ENCODE measurements at places on chromosomes 6 and 20.
A peak's percentile ranks its signal among the peaks of the same experiment; 100 is the strongest.

DNA sequence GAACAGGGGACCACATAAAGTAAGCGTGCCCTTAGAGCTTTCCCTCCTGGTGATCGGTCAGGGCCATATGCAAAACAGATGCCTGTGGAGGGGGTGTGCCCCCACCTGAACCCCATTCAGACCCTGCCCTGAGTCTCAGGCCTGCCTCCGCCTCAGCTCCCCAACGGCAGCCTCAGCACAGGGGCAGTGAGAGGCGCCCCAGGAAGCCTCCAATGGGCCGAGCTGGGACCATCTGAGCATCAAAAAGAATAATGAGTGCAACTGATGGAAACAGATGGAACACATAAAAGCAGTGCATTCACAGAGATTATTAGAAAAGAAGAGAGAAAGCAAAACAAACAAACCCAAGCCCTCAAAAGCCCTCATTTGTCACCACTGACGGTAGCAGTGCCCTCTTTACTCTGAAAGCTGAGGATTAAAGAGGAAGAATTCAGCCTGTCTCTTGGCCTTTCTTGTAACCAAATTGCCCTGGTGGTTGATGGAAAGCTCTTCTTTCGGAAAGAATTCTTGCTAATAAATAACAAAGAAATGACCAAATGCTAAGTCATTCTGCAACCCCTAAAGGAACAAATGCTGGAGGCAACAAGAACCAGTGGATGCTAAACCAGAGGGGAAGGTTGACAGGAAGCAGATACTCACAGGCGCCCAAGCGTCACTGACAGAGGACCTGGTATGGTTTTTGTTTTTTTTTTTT is 6.8 kb downstream of the ADISSP start:
- no peak for DNase-seq

DNA sequence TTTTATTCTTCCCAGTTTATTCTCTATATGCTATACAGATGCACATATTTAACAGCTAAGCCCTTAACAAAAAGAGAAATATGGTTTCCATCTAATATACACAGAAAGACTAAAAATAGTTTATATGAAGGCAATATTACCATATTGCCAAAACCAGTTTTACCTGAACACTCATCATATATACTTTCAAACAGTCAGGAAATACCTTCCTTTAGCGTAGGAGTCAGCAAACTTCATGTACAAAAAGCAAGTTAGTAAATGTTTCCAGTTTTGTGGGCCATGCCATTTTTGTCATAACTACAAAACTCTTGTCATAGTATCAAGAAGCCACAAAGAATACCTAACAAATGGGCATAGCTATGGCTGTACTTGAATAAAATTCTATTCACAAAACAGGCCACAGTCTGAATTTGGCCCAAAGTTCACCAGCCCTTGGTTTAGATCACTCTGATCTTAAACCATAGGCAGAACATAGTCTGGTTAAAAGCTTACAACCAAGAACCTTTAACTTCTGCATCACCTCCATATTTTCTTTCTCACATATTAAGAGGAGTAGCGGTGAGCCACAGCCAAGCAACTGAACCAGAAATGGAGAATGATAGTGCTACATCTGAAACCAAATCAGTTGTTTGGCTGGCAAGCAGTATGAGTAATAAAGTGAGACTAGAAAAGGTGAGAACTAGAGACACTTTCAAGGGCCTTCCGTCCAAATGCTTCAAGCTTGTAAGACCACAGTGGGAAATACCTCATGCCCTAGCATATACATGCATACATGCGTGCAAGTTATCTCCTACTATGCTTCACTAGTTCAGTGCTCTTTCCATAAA is 116.6 kb downstream of the PTPRK start:
- no peak for DNase-seq

DNA sequence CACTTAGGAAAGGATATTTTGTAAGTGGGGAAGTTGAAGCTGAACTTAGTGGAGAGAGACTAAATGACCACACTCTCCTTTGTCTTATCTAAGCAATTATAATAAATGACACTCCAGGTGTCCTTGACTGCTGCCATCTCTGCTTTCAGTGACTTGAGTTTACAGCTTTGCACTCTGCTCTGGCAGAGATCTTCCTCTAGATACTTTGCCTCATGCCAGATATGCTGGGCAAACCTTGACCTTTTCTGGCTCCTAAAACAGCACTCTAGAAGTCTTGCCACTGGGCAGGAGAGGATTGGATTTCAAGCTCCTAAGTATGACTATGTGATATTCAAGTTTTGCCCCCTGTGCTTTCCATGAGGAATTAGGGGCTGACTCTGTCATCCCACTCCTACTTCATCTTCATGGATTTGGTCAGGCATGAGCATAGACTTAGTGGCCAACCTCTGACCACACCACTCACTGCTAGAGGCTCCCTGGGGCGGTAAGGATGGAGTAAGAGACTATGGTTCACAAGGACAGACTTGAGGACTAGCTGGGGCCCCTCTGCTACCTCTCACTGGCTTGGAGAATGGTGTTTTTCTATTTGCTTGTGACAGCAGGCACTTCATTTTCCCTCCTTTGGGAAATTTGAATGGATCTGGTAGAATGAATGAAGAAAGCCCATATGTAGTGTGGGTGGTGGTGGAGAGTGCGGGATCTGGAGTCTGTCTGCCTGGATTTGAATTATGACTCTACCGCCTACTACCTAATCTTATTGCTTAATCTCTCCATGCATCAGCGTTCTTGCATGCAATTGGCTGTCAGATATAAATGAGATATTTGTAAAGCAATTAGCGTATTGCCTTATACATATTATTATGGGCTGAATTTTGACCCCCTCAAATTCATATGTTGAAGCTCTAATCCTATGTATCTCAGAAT is 191.4 kb downstream of the REV3L start:
- DNase-seq, result no peak

GRCh38 chr20:17972121-17972520 is 3.3 kb downstream of the MGME1 start:
- no peak for DNase-seq

- DNase-seq, result no peak
Observed at GRCh38 chr6:159627939-159628338, 65.1 kb downstream of the SOD2 start.

DNA sequence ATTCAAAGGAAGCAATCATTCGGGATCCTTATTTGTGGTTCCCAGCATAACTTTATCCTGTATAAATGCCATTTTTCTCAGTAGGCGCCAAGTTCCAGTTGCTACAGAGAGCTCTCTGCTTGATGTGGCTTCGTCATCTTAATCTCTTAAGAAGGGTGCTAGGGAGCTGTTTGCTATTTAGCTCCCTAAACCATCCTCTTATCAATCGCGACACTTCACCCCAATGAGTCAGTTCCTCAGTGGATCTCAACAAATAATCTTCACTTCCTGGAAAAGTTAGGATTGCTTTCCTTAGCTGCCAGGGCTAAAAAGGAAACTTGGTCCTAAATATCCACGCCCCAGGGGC is 1.3 kb upstream of the NKAIN2 start:
- no peak for DNase-seq

DNA sequence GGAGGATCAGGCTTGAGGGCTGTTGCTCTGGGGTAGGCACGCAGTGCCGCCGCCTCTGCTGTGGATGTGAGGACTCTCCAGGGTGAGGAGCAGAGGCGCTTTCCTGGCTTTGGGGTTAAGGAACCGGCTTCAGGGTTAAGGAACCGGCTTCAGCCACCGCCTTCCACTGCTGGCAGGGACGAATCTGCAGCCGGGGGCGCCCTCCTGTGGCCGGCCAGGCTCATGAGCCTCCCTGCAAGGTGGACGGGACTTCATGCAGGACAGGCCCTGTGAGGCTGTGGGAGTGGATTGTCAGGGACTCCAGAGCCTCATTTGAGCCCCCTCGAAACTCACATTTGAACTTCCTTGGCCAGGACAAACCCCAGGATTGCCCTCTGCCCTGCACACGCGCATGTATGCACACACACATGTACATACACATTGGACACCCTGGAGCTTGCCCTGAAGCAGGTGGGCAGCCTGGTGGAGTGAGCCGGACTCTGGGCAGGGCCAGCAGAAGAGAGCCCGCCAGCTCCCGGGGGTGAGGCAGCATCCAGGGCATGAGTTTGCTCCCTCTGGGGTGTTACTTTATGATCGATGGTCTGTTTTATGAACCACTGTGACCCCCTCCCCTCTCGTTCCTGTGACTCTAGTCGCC is 146.9 kb downstream of the PHACTR3 start:
- DNase-seq, result peak; percentile 88

DNA sequence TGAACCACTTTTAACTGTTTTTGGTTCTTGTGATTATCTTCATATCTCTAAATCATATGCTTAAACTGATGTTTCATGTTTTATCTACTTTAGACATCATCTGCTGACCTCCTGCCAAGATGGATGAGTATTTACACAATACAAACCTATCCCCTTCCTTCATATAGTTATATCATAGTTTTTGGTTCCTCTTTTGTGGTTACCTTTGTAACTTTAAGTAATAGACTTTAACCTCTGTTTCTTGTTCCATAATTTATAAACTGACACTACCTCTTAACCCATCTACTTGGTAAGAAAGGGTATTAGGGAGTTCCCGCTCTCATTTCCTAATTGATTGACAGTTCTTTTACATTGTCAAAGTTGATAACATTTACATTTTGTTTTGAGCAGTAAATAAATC is 11.9 kb downstream of the PCMT1 start:
- no peak for DNase-seq

DNA sequence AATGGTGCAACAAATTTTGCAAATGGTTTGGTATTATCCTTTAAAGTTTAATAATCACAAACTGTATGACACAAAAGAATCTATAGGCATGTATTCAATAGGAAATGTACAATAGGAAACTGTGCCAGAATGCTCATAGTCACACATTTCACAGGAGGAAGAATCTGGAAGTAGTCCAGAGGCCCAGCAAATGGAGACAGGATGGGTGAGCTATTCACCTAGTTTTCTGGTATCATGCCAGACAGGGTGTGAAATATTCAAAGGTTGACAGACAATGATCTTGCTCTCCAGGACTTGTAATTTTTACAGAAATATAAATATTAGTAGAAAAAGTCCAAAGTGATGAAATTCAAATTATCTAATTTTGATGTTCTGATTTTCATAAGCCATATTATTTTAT is 520.1 kb upstream of the IMPG1 start:
- DNase-seq, result no peak

DNA sequence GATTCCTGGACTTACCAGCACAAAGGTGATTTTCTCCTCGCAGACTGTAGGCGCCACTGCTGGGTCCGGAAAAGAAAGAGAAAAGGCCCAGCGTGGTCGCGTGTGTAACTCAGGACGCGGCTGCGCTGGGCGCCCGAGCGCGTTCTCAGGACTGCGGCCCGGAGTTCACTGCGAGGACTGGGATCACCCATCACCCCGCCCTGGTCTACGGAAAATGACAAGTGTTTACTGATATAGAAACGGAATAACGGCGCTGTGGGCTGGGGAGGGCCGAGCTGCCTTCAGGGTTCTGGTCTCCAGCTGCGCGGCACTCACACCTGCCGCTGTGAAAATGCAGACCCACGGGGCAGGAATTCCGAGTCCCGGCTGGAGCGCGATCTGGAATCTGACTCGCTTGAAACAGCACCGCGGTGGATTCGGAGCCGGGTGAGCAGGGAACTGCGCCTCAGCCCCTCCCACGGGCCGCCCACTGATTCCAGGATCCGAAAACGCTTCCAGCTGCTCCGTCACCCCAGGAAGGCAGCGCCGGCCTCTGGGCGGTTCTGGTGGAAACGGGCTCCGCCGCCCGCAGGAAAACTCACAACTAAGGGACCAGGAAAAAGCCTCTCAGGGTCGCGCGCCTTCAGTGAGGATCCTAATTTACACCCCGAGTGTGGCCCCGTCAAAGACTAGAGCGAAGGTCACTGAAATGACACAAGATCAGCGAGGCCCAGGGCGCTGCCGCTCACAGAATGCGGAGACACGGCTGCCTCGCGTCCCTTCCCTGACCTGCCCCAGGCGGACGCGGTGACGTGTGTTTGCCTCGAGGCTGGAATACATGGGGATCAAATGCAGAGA is 34.5 kb downstream of the HLA-A start:
- DNase-seq, result peak; percentile 94

GRCh38 chr20:5145365-5146098 is 18.7 kb downstream of the CDS2 start:
- no peak for DNase-seq

- peak; percentile 21 for DNase-seq
Observed at GRCh38 chr20:63574829-63575743, 1.0 kb upstream of the HELZ2 start.

DNA sequence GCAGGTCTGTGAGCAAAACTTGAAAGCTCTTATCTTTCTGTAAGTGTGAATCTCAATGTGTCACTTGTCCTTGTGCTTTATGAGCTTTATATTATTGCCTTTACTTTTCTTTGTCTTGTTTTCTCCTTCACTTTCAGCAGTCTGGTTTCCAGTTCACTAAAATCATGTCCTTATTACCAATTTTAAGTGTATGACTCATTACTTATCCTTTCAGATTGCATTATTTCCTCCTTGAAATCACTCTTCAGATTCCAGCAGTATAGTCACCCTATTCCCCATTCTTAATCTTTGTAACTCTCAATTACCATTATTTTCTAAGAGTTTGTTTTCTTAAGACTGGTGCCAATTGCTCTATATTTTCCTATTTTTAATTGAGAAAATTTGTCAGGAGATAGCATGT is 117.4 kb upstream of the GRIK2 start:
- peak; percentile 56 for DNase-seq

- DNase-seq, result no peak
Observed at GRCh38 chr6:41719436-41720261, 15.8 kb downstream of the TFEB start.

GRCh38 chr6:123745895-123746294 is 57.8 kb upstream of the NKAIN2 start:
- DNase-seq, result no peak

GRCh38 chr6:47145212-47145611 is 103.1 kb upstream of the ADGRF1 start:
- DNase-seq, result peak; percentile 60

- DNase-seq, result no peak
Observed at GRCh38 chr20:18543932-18544331, 23.3 kb upstream of the SMIM26 start.

- peak; percentile 88 for DNase-seq
Observed at GRCh38 chr6:132764370-132764769, 6.7 kb upstream of the VNN2 start.

GRCh38 chr20:50704514-50704913 is 13.2 kb upstream of the RIPOR3 start:
- DNase-seq, result no peak

GRCh38 chr6:21953831-21954801 is 342.7 kb downstream of the PRL start:
- no peak for DNase-seq

GRCh38 chr20:63287697-63288580 is 5.0 kb upstream of the COL20A1 start:
- no peak for DNase-seq

GRCh38 chr20:48926821-48927220 is 5.3 kb downstream of the ARFGEF2 start:
- DNase-seq, result no peak

DNA sequence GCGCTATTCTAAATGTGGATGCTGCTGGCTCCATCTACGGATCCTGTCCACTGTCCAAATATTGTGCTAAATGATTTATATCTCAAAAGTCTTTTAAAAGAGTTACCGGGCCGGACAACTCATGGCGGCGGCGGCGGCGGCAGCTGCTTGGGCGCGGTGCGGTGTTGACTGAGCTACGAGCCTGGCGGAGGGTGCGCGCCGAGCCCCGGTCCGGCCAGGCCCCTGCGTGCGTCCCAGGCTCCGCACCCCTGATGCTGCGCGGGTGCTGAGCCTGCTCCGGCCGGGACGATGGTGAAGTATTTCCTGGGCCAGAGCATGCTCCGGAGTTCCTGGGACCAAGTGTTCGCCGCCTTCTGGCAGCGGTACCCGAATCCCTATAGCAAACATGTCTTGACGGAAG is 303.4 kb downstream of the CENPW start:
- no peak for DNase-seq

- no peak for DNase-seq
Observed at GRCh38 chr6:157008568-157008967, 231.4 kb downstream of the ARID1B start.
